ENCODE measurements at places on chromosomes 5 and 9. TPM values are rescaled to one million over a fixed set of nuclear protein-coding genes. Genes with fewer than 3 reads are reported as not detected.

DNA sequence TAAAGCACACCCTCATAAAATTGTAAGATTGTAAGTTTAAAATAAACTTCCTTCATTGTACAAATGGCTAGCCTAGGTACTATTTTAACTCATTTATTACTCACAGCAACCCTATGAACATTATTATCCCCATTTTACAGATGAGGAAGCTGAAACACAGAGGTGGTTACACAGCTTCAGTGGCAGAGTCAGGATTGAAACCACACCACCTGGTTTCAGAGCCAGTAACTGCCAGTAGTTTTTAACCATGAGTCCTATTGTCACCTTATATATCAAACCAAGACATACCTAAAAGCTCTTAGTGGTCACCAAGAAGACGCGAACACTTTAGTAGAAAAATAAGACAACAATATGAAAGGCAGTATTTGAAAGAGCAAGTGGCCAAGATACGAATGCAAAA, 16.1 kb downstream of the SH3GL2 start:
- no peaks in the 10 kb centered on the region for H3K4me1 ChIP-seq
- no peak overlapping the region for H3K4me3 ChIP-seq
- DNase-seq, result no peak
- H3K36me3 ChIP-seq, result no peaks in the 10 kb centered on the region
- no peak overlapping the region for H3K27ac ChIP-seq

DNA sequence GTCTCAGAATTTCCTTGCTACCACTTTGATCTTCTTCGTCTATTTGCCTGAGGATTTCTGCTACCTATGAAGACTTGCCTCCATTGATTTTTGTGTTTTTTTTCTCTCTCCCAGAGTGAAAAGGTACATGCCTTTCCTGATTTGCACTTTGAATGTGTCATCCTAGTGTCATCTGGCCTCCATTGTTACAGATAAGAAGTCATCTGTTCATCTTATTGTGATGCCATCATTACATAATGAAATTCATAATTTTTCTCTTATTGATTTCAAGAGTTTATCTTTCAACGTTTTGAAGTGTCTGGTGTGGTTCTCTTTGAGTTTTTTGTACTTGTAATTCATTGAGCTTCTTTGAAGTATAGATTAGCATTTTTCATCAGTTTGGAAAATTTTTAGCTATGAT, 144.8 kb downstream of the SH3GL2 start:
- no peak for DNase-seq
- no peaks in the 10 kb centered on the region for H3K27me3 ChIP-seq
- no peak overlapping the region for H3K4me3 ChIP-seq

- H3K4me1 ChIP-seq, result peaks cover 6% of the 10 kb centered on the region
- no peaks in the 10 kb centered on the region for H3K27me3 ChIP-seq
- peaks cover 4% of the 10 kb centered on the region for H3K36me3 ChIP-seq
- no peak overlapping the region for H3K4me3 ChIP-seq
- DNase-seq, result peak; percentile 51
Observed at GRCh38 chr5:177071666-177072385, 14.9 kb upstream of the FGFR4 start.

DNA sequence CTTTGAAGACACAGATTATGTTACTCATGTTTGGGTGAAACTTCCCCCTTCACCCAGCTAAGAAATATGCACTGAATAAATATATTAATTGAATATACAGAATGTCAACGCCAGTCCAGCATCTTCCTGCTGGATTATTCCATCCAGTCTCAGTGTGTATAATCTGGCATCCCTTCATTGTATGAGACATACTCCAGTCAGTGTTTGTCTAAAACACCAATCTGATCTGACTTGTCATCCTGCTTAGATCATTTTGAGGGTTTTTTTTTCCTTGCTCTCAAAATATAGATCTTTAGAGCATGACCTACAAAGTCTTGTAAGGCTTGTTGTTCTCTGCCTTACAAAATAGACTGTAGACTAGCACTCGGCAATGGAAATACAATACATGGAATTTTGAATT, 195.1 kb downstream of the SMARCA2 start:
- peaks cover 6% of the 10 kb centered on the region for H3K4me1 ChIP-seq
- H3K27me3 ChIP-seq, result no peaks in the 10 kb centered on the region
- no peak overlapping the region for H3K4me3 ChIP-seq
- no peak overlapping the region for H3K27ac ChIP-seq
- H3K36me3 ChIP-seq, result peaks cover 2% of the 10 kb centered on the region
- DNase-seq, result no peak

GRCh38 chr5:124061663-124062062, 549.7 kb downstream of the CSNK1G3 start:
- no peak overlapping the region for H3K27ac ChIP-seq
- peaks cover 5% of the 10 kb centered on the region for H3K4me1 ChIP-seq
- peaks cover 3% of the 10 kb centered on the region for H3K27me3 ChIP-seq
- DNase-seq, result no peak
- H3K36me3 ChIP-seq, result no peaks in the 10 kb centered on the region

GRCh38 chr9:133845440-133845839, 107.3 kb upstream of the SARDH start:
- no peaks in the 10 kb centered on the region for H3K4me1 ChIP-seq
- no peaks in the 10 kb centered on the region for H3K36me3 ChIP-seq
- no peaks in the 10 kb centered on the region for H3K27me3 ChIP-seq
- DNase-seq, result no peak
- no peak overlapping the region for H3K4me3 ChIP-seq
- no peak overlapping the region for H3K27ac ChIP-seq

- DNase-seq, result no peak
Observed at GRCh38 chr5:149262315-149262714, 9.3 kb upstream of the AFAP1L1 start.

GRCh38 chr5:160303690-160304089, 8.7 kb downstream of the CCNJL start:
- peaks cover 16% of the 10 kb centered on the region for H3K27me3 ChIP-seq
- no peaks in the 10 kb centered on the region for H3K36me3 ChIP-seq
- H3K4me1 ChIP-seq, result no peaks in the 10 kb centered on the region
- DNase-seq, result no peak
- H3K4me3 ChIP-seq, result no peak overlapping the region
- no peak overlapping the region for H3K27ac ChIP-seq

GRCh38 chr5:61653807-61654580, 321.9 kb downstream of the ZSWIM6 start:
- no peak for DNase-seq
- no peaks in the 10 kb centered on the region for H3K36me3 ChIP-seq
- H3K4me3 ChIP-seq, result no peak overlapping the region
- H3K4me1 ChIP-seq, result peaks cover 3% of the 10 kb centered on the region
- H3K27ac ChIP-seq, result no peak overlapping the region

DNA sequence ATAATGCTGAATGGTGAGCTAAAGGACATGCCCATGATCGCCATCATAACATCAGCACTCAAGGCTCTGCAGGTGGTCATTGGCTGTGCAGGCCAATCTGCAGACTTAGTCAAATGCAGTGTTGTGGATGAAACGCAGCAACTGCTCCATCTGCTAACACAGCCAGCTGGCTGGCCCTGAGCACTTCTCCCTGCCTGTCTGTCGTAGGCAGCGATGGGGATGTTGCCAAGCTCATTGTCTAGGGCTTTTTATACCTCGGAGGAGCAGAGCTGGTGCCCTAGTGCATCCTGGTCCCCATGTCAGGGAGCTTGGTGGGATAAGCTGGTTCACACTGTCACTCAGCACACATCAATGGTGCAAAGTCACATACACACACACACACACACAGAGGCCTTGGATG, 189.4 kb downstream of the TENT4A start:
- H3K4me1 ChIP-seq, result no peaks in the 10 kb centered on the region
- no peak overlapping the region for H3K4me3 ChIP-seq
- no peak overlapping the region for H3K27ac ChIP-seq
- no peaks in the 10 kb centered on the region for H3K36me3 ChIP-seq
- DNase-seq, result no peak
- H3K27me3 ChIP-seq, result peaks cover 5% of the 10 kb centered on the region

- no peaks in the 10 kb centered on the region for H3K27me3 ChIP-seq
- DNase-seq, result no peak
- peaks cover 3% of the 10 kb centered on the region for H3K36me3 ChIP-seq
- no peak overlapping the region for H3K27ac ChIP-seq
- no peak overlapping the region for H3K4me3 ChIP-seq
Observed at GRCh38 chr9:27349698-27350080, 52.7 kb upstream of the EQTN start.

- H3K4me3 ChIP-seq, result no peak overlapping the region
- H3K4me1 ChIP-seq, result peaks cover 10% of the 10 kb centered on the region
- H3K27ac ChIP-seq, result no peak overlapping the region
- no peaks in the 10 kb centered on the region for H3K36me3 ChIP-seq
Observed at GRCh38 chr9:124041817-124042116, 30.2 kb downstream of the LHX2 start.

- DNase-seq, result no peak
- H3K36me3 ChIP-seq, result no peaks in the 10 kb centered on the region
- peaks cover 41% of the 10 kb centered on the region for H3K27me3 ChIP-seq
- H3K4me1 ChIP-seq, result no peaks in the 10 kb centered on the region
- no peak overlapping the region for H3K27ac ChIP-seq
Observed at GRCh38 chr9:1918622-1919021, 96.5 kb upstream of the SMARCA2 start.

GRCh38 chr9:7613931-7614330, 185.6 kb downstream of the DMAC1 start:
- H3K4me1 ChIP-seq, result peaks cover 16% of the 10 kb centered on the region
- no peak for DNase-seq
- no peak overlapping the region for H3K27ac ChIP-seq
- H3K27me3 ChIP-seq, result no peaks in the 10 kb centered on the region

DNA sequence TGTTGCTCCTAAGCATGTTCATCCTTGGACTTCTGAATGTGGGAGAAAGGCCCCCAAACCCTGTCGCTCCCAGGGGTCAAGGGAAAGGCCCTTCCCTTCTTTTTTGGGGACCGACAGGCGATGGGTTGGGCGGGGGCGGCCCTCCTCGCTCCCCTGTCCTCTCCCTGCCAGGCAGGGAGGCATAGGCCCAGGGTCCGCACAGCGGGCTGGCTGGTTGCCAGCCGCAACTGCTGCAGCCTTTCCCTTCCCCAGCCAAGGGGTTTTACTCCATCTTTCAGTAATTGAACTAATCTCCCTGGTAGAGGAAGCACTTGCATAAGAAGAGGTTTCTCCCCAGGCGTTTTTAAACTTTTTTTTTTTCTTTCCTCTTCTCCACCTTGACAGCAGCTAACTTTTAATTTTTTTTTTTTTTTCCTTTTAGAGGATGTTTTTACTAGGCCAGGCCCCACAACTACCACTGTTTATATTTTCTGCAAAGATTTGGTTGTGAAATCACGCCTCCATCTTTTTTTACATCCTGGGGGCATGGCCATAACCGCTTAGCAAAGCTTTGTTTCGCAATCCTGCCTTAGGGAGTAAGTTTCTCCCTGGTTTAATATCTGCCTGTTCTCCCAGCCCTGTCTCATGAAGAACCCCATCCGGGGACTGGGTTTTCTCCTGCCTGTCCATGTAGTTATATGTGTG, 216.9 kb upstream of the ZNF608 start:
- H3K36me3 ChIP-seq, result no peaks in the 10 kb centered on the region
- H3K4me1 ChIP-seq, result no peaks in the 10 kb centered on the region
- no peak overlapping the region for H3K27ac ChIP-seq
- H3K27me3 ChIP-seq, result no peaks in the 10 kb centered on the region

GRCh38 chr9:72156586-72156985, 7.3 kb downstream of the GDA start:
- no peak for DNase-seq
- H3K4me1 ChIP-seq, result no peaks in the 10 kb centered on the region

GRCh38 chr9:104836235-104836634, 72.3 kb downstream of the NIPSNAP3B start:
- DNase-seq, result no peak
- no peak overlapping the region for H3K27ac ChIP-seq
- H3K27me3 ChIP-seq, result no peaks in the 10 kb centered on the region
- no peaks in the 10 kb centered on the region for H3K36me3 ChIP-seq
- no peak overlapping the region for H3K4me3 ChIP-seq
- peaks cover 5% of the 10 kb centered on the region for H3K4me1 ChIP-seq

GRCh38 chr5:65924366-65925043, 1.9 kb upstream of the ERBIN start:
- DNase-seq, result no peak
- H3K4me3 ChIP-seq, result peak overlapping the region; percentile 74
- H3K36me3 ChIP-seq, result peaks cover 4% of the 10 kb centered on the region

- no peaks in the 10 kb centered on the region for H3K27me3 ChIP-seq
- peak; percentile 45 for DNase-seq
- H3K27ac ChIP-seq, result peak overlapping the region; percentile 63
- peaks cover 37% of the 10 kb centered on the region for H3K4me1 ChIP-seq
- H3K4me3 ChIP-seq, result no peak overlapping the region
- H3K36me3 ChIP-seq, result peaks cover 52% of the 10 kb centered on the region
Observed at GRCh38 chr5:143014017-143014651, 244.0 kb downstream of the ARHGAP26 start.

GRCh38 chr5:33565324-33565723, 124.6 kb downstream of the TARS1 start:
- peaks cover 1% of the 10 kb centered on the region for H3K4me1 ChIP-seq
- H3K4me3 ChIP-seq, result no peak overlapping the region
- DNase-seq, result no peak
- H3K36me3 ChIP-seq, result no peaks in the 10 kb centered on the region
- H3K27me3 ChIP-seq, result no peaks in the 10 kb centered on the region
- H3K27ac ChIP-seq, result no peak overlapping the region

DNA sequence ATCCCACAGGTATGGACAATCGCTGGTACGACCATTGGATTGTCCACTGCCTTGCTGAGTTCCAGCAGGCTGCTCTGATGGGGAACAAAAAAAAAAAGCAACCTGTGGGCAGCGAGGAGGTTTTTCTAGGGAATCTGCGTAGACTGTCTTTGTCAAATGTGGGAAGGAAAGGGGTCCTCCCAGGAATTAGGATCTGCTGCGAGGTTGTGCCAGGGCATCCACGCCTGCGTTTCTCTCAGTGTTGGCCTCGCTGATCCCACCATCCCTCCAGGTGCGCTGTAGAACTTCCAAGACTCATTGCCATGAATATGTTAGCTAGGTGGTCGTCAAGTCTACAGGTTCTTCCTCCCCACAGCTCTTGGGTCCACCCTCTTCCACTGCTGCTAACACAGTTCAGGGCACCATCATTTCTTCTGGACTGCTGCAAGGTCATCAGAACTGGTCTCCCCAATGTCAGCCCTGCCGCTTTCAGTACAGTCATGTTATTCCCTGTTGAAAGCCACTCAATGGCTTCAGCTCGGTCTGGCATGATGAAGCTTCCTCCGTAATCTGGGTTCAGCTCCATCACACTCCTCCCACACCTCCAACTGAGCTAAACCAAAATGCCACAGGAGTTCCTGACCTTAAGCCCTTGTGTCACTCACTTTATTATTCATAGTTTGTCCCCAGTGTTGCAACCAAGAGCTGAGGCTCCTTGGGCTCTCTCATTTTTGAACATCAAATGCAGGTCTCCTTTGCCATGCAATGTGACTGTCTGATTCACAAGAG, 79.5 kb upstream of the DMRT1 start:
- no peak overlapping the region for H3K27ac ChIP-seq
- DNase-seq, result no peak
- no peak overlapping the region for H3K4me3 ChIP-seq
- peaks cover 17% of the 10 kb centered on the region for H3K27me3 ChIP-seq

KCNIP1 gene
- not detected for total RNA-seq

MSMP gene
- total RNA-seq, result 0.94 TPM

ACTBL2 gene
- total RNA-seq, result not detected

CDKN2B gene
- not detected for total RNA-seq

MARVELD2 gene
- total RNA-seq, result 0.78 TPM

EGFLAM gene
- total RNA-seq, result not detected

TNFSF8 gene
- 59.9 TPM for total RNA-seq

ISL1 gene
- not detected for total RNA-seq

SCGB3A2 gene
- not detected for total RNA-seq

Data from activated naive CD8-positive, alpha-beta T cell treated with anti-CD3 and anti-CD28 coated beads for 36 hours (primary cell).